ENCODE measurements at places on chromosomes 13 and 19.

DNA sequence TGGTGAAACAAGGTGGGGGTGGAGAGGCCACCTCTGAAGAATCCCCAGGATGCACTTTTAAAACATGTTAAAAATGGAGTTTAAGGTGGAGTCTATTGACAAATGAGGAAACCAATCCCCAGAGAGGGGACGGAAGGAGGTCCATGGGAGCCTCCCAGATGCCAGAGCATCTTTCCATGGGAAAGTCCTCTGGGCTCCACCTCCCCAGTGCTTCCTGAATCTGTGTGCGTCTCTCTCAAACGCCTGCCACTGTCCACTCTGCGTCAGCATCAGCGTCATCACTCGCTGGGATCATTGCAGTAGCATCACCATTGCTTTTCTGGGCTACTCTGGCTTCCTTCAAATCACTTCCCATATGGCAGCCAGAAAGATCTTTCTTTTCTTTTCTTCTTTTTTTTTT lies 6.2 kb downstream of the GPR4 start:
- H3K4me1 ChIP-seq: peaks cover 52% of the 10 kb centered on the region
- H3K27ac ChIP-seq: no peak overlapping the region

DNA sequence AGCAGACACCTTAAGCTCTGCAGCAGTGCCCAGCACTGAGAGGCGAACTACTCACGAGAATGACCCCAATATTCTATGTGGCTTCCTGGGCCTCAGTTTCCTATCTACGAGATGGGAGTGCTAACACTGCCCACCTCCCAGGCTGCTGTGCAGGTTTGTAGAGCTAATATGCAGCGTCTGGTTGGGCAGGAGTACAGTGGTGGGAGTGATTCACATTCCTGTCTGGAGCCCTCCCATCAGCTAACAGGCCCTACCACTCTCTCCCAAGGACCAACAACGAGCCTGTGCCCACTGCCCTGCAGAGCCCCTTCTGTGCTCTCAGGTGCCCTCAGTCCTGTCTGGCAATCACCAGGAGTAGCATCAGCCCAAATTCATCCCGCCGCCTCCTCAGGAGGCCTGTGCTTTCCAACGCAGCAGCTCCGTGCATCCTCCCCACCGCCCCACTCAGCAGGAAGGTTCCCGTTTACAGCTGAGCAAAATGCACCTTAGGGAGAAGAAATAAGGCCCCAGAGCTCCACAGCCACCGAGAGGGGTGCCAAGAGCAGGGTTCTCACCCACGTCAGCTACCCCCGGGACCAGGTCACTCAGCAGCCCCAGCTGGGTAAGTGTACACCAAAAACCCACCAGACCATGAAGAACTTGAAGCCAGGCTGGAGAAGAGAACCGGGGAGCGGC lies 6.6 kb downstream of the AKT2 start:
- no peak for DNase-seq
- peaks cover 50% of the 10 kb centered on the region for H3K4me1 ChIP-seq
- peak overlapping the region; percentile 28 for H3K27ac ChIP-seq

- DNase-seq: no peak
- H3K27me3 ChIP-seq: no peaks in the 10 kb centered on the region
- H3K4me3 ChIP-seq: no peak overlapping the region
- no peak overlapping the region for H3K27ac ChIP-seq
- H3K36me3 ChIP-seq: no peaks in the 10 kb centered on the region
Observed at GRCh38 chr13:79034341-79034740, 371.7 kb downstream of the RBM26 start.

DNA sequence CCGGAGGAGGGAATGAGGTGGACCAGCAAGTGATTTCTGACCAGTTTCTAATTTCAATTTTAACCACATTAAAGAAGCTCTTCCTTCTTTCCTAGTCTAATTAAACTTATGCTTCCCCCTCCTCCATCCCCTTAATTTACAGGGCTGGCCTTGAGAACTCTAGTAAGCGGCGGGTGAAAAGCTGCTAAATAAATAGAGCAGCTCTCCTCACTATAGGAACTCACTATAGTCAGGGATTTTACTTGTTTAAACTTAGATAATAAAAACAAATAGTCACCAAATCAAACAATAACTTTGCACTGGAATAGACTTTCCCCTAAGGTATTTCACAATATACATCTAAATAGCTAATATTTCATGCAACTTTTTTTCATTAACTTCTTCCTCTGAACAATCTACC lies 1838.2 kb upstream of the PRR20A start:
- DNase-seq: no peak
- no peak overlapping the region for H3K4me3 ChIP-seq
- H3K4me1 ChIP-seq: no peaks in the 10 kb centered on the region
- H3K27ac ChIP-seq: no peak overlapping the region
- no peaks in the 10 kb centered on the region for H3K36me3 ChIP-seq
- no peaks in the 10 kb centered on the region for H3K27me3 ChIP-seq

- no peaks in the 10 kb centered on the region for H3K36me3 ChIP-seq
- H3K4me1 ChIP-seq: peaks cover 10% of the 10 kb centered on the region
- peak overlapping the region; percentile 76 for H3K4me3 ChIP-seq
- DNase-seq: no peak
- H3K27ac ChIP-seq: peak overlapping the region; percentile 52
Observed at GRCh38 chr19:43638995-43639518, 593 bp downstream of the CADM4 start.

DNA sequence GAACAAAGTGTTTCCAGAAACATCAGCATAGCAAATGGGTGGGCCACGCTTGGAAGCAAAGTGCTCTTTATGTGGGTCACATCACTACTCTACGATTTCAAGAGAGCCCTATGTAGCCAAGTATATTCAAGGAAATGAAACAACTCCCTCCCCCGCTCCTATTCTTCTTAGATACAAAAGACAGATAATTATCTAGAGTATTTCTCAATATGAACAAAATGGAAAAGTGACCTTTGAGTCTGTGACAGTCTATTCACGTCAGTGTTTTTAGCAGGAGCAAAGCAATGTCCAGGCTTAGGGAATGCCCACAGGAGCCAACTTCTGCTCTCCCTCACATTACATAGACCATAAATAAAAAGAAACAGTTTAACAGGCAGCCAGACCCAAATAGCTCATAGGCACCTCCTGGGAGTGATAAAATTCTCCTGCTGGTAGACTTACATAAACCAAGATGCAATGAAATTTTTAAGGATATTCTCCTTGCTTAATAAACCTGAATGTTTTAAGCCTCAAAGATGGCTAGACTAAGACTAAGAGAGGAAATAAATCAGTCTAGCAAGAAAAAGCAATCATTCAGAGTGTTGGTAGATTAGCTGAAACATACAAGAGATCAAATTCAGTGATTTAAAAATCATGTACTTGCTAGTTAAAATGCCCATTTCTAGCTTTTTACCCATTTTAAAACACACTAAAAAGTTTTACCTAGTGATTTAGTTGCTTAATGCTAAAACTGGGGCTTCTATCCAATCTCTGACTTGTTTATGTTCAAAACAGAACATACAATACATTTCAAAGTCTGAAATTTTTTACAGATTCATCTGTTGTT lies 182.8 kb downstream of the RGCC start:
- peaks cover 24% of the 10 kb centered on the region for H3K4me1 ChIP-seq
- H3K27me3 ChIP-seq: no peaks in the 10 kb centered on the region
- DNase-seq: no peak
- H3K4me3 ChIP-seq: no peak overlapping the region
- H3K36me3 ChIP-seq: no peaks in the 10 kb centered on the region

DNA sequence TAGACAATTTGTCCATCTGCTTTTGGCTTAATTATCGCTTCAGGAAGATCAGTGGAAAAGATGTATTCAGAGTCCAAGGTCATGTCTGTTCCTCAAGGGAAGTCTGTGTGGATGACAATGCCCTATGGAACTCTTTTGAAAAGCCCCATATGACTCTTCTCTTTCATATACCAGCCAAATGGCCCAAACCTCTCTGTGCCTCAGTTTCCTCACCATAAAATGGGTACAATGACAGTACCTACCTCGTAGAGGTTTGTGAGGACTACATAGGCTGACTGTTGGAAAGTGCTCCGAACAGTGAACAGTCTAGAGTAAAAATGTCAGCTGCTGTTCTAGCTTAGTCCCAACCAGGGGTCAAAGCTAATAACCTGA lies 104.6 kb downstream of the COL4A2 start:
- peak overlapping the region; percentile 76 for H3K27ac ChIP-seq
- H3K4me3 ChIP-seq: no peak overlapping the region
- H3K36me3 ChIP-seq: no peaks in the 10 kb centered on the region
- H3K4me1 ChIP-seq: peaks cover 69% of the 10 kb centered on the region
- H3K27me3 ChIP-seq: no peaks in the 10 kb centered on the region
- DNase-seq: no peak

- no peak for DNase-seq
- H3K4me1 ChIP-seq: peaks cover 12% of the 10 kb centered on the region
- H3K27me3 ChIP-seq: no peaks in the 10 kb centered on the region
- H3K36me3 ChIP-seq: no peaks in the 10 kb centered on the region
- no peak overlapping the region for H3K4me3 ChIP-seq
Observed at GRCh38 chr13:112608212-112608611, 20.3 kb upstream of the TUBGCP3 start.

DNA sequence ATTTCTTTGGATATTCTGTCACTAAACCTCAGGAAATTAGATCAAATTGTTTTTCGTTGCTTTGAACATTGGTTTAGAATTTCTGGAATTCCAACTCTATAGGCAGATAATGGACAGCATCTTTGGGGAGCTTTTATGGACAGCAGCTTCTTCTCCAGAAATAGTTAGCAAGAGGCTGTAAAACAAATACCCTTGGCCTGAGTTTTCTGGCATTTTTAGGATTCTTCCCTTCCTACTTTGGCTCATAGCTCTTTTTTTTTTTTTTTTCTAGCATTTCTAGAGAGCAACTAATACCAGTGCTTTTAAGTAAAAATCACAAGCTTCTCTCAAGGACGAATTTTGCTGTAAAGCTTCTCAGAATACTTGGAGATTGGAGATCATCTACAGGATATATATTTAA lies 169.8 kb upstream of the SPRY2 start:
- DNase-seq: no peak
- H3K36me3 ChIP-seq: no peaks in the 10 kb centered on the region
- no peak overlapping the region for H3K27ac ChIP-seq
- H3K27me3 ChIP-seq: no peaks in the 10 kb centered on the region
- no peak overlapping the region for H3K4me3 ChIP-seq

GRCh38 chr19:35043906-35044305 lies 2.4 kb downstream of the HPN start:
- H3K27me3 ChIP-seq: no peaks in the 10 kb centered on the region
- no peak overlapping the region for H3K27ac ChIP-seq
- no peak overlapping the region for H3K4me3 ChIP-seq
- H3K4me1 ChIP-seq: peaks cover 32% of the 10 kb centered on the region

- H3K27ac ChIP-seq: no peak overlapping the region
- H3K27me3 ChIP-seq: no peaks in the 10 kb centered on the region
- H3K4me3 ChIP-seq: no peak overlapping the region
- peaks cover 6% of the 10 kb centered on the region for H3K4me1 ChIP-seq
- no peaks in the 10 kb centered on the region for H3K36me3 ChIP-seq
Observed at GRCh38 chr19:49229416-49229815, 71.8 kb downstream of the TRPM4 start.

GRCh38 chr19:30755581-30755980 lies 383.4 kb downstream of the ZNF536 start:
- no peak overlapping the region for H3K27ac ChIP-seq
- H3K27me3 ChIP-seq: no peaks in the 10 kb centered on the region
- DNase-seq: no peak

DNA sequence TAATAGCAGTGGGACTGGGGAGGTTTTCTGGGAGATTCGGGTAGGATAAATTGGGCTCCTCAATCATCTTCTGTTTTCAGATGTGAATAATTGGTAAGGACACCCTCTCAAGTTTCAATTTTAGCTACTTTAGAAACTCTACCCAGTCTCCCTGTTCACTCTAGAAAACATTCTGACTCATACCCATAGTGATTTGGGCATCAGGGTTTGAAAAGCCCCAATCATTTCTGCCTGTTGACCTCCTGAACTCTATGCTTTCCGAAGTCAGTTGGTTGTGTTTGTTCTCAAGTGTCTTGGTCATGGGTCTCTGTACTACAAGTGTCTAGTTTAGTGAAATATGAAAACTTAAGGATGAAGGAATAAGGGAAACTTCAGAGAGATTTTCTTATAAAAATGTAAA lies 911.3 kb upstream of the GPC6 start:
- H3K4me3 ChIP-seq: no peak overlapping the region
- H3K27me3 ChIP-seq: no peaks in the 10 kb centered on the region
- H3K36me3 ChIP-seq: no peaks in the 10 kb centered on the region
- H3K4me1 ChIP-seq: no peaks in the 10 kb centered on the region
- DNase-seq: no peak

DNA sequence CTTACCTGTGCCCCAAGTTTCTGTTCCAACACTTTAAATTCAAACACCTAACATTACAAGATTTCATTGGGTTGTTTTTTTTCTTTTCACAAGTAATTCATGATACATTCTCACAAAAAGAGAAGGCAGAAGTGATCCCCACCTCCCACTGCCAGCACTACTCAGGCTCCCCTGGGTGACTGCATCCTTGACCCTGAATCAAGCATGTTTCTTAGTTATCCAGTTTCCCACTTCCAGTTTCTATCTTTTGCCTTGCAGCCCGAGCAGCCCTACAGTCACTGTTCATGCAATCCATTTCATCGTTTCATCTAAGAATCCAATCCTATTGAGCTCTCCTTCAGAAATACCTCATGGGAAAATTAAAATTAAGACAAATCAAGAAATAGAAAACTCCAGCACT lies 61.4 kb downstream of the RNASEH2B start:
- peaks cover 15% of the 10 kb centered on the region for H3K36me3 ChIP-seq
- DNase-seq: no peak
- H3K27me3 ChIP-seq: no peaks in the 10 kb centered on the region
- H3K4me3 ChIP-seq: no peak overlapping the region

- no peak for DNase-seq
- H3K4me3 ChIP-seq: no peak overlapping the region
- no peak overlapping the region for H3K27ac ChIP-seq
- no peaks in the 10 kb centered on the region for H3K36me3 ChIP-seq
- H3K27me3 ChIP-seq: peaks cover 4% of the 10 kb centered on the region
- H3K4me1 ChIP-seq: peaks cover 6% of the 10 kb centered on the region
Observed at GRCh38 chr19:54254195-54254906, 2.7 kb downstream of the LILRB5 start.

DNA sequence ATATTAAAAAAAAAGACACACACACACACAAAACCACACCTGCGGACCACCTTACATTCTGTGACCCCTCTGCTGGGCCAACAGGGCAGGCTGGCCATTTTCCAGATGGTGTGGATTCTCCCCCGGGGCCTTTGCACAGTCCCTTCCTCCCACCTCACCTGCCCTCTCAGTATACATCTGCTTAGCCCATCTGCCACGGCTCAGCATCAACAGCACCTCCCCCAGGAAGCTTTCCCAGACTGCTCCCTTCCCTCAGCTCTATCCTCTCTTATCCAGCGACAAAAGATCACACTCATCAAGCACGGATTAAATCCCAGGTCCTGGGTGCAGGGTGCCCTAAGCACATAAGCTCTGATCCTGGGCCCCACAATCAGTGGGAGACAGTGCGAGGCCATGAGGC lies 4.5 kb downstream of the ZNF787 start:
- H3K4me3 ChIP-seq: no peak overlapping the region
- H3K27ac ChIP-seq: no peak overlapping the region
- peaks cover 58% of the 10 kb centered on the region for H3K4me1 ChIP-seq
- DNase-seq: no peak

DNA sequence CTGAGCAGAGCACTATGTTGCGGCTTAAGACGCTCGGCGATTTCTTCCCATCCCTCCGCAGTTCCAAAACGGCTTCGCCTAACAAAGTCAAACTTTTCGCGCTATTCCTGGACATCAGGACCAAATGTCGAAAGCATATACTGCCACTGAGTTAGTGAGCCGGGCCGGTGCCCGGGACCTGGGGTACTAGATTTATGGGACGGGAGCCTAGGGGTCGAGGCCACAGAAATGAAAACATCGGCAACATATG lies 699 bp downstream of the RCBTB2 start:
- no peaks in the 10 kb centered on the region for H3K27me3 ChIP-seq
- DNase-seq: no peak
- H3K27ac ChIP-seq: peak overlapping the region; percentile 98
- H3K36me3 ChIP-seq: no peaks in the 10 kb centered on the region
- peak overlapping the region; percentile 56 for H3K4me3 ChIP-seq
